Right ventricle myocardium inferior (tissue), 1 donor: ENCODE measurements at places on chromosomes 4 and X. TPM values are rescaled to one million over a fixed set of nuclear protein-coding genes. Genes with fewer than 3 reads are reported as not detected.

The RIPPLY1 gene
- not detected for total RNA-seq

The RNF128 gene
- 0.22 TPM for total RNA-seq

GRCh38 chrX:34848281-34848680 is 94.3 kb upstream of the FAM47B start:
- no peak for DNase-seq

DNA sequence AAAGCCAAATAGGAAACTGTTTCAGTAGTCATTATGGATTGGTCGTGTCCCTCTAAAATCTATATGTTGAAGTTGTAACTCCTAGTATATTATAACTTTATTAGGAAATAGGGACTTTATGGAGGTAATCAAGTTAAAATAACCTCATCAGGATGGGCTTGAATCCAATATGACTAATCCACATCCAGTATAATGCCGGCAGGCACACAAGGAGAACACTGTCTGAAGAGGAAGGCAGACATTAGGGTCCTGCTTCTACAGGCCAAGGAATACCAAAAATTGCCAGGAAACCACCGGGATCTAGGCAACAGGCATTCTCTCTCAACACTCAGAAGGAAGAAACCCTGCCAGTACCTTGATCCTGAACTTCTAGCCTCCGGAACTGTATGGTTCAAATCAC is 130.3 kb downstream of the ATP10D start:
- DNase-seq = no peak

The KIT gene
- 1.5 TPM for total RNA-seq

GRCh38 chrX:123964156-123964834 is 2.8 kb downstream of the STAG2 start:
- DNase-seq = no peak

DNA sequence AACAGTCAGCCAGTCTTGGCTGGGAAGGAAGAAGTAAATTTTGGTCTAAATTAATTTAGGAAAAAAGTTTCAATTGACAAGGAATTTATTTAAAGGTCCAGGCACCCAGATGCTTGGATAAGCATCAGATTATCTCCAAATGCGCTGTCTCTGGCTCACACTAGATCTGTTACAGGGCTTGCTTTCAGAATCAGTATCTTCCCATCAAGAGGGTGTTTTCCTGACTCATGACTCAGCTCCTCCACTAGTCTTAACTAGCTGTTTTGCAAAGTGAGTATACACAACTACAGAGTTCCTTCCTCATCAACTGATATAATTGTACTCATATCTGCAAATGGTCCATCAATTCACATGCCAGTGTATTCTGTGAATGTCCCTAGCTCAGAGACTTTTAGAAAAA is 482.1 kb upstream of the CPEB2 start:
- no peak for DNase-seq

GRCh38 chr4:7126981-7127380 is 59.1 kb upstream of the GRPEL1 start:
- no peak for DNase-seq

GRCh38 chr4:113756005-113756410 is 5.5 kb downstream of the CAMK2D start:
- DNase-seq = no peak

GRCh38 chrX:152138388-152138784 is at the start of gene MAGEA10:
Gene MAGEA10 (minus strand): TSS chrX:152138577. CDS start chrX:152135620, 2,957 bp downstream.
- DNase-seq = peak; percentile 61

The ALB gene
- not detected for total RNA-seq

The UGT2B11 gene
- total RNA-seq = not detected

- DNase-seq = peak; percentile 64
Measured at GRCh38 chr4:143302536-143302935, 34.1 kb upstream of the GAB1 start.

DNA sequence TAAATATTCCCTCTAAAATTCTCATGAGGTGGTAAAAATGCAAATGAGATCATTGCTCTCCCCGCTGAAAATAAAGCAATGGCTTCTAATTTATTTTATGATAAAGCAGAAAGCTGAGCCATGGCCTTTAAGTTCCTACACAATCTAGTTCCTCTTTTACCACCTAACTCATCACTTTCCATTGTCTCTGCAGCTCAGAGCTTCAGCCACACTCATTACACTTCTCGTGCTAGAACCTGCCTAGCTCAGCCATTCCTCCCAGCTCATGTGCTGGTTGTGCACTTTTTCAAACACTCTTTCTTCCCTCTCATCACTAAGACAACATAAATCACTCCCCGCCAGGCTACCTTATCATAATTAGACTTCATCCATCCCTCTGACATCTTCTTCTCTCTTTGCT is 1112.1 kb upstream of the PRKX start:
- no peak for DNase-seq

The CXCL13 gene
- not detected for total RNA-seq

GRCh38 chr4:30495251-30495650 is 224.9 kb upstream of the PCDH7 start:
- DNase-seq = no peak

- no peak for DNase-seq
Measured at GRCh38 chrX:26160301-26160700, at the start of gene MAGEB6B. Gene MAGEB6B (plus strand): TSS chrX:26160601. CDS start chrX:26160601, 0 bp downstream.

The KIF4A gene
- total RNA-seq = 0.84 TPM

DNA sequence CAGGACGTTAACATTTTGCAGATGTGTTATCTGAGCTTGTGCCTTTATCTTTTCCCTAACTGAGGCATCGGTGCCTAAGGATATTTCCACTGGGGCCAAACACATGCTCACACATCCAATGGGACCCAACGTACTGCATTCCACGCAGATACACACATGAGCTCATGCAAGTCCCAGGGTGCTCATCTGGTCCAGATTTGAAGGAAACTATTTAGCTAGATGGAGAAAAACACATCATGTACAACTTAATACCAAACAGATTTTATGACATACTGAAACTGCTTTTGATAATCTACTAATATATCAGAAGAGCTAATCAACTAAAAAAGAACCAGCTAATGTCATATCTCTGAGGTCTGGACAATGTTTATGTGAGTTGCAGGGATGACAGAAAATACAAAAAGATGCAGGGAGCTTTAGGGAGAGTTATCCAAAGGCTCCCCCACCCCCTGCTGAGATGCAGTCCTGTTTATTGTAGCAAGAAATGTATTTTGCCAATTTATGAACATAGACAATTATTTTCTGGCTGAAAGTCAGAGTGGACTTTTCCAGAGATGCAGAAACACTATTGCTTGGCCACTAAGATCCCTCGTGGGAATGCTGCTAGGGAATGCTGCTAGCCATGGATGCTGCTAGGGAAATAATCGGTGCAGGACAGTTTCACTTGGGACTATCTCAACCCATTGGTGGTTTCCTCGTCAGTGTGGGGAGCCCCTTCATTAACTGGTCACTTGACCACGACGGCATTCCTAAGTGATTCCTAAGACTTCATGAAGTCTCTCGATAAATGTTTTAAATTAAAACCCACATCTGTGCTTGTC is 172.8 kb downstream of the SMIM20 start:
- DNase-seq = no peak

The GRIA2 gene
- not detected for total RNA-seq

DNA sequence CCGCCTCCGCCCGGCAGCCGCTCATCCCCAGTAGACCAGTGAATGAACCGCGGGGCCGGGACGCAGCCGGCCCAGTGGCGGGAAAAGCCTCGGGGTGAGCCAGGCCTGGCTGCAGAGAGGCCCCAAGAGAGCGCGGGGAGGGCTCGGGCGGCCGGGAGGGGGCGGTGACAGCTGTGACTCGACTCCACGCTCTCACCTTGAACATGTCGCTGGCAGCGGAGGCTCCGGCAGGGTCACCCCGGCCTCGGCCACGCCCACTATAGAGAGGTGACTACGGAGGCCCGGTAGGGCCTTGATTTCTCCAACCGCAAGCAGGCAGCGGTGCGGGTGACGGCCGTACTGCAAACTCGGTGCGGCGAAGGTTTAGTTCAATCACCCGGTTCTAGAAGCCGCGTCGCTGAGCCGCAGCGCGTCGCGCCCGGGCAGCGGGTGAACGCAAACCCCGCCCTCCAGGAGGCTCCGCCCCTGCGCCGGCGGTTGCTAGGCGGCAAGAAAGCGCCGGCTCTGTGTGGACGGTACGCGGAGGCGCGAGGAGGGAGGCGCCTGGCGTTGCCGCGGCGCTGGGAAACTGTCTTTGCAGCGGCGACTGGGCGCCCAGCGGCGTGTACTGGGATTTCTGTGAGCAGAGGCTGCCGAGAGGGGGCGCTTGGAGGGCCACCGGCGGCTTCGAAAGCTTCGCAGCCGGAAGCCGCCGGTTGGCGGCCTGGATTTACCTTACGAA is at the start of the genes APOO and CXorf58:
Gene APOO, minus strand, starts transcription at position 441 of the 721 bp plus-strand sequence. Its CDS starts 236 bp downstream, at position 205.
Gene CXorf58, plus strand, starts transcription at position 509 of the 721 bp plus-strand sequence. CDS start 2,297 bp downstream, outside the sequence.
- DNase-seq = peak; percentile 96

DNA sequence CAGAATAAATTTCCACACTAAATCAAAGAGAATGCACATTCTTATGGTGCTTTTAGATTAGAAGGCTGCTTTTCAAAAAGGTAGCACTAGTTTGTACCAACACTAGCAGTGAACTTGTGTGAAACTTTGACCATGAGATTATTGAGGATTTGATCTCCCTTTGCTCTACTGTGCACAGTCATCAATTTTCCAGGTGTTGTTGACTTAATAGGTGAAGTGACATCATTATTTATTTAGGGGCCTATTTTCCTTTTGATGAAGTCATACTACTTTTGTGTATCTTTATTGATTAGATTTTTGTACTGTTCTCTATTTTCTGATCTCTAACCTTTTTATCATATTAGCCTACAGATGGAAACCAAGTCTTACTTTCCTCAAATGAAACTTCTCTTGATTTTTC is 507.9 kb upstream of the LCORL start:
- no peak for DNase-seq

DNA sequence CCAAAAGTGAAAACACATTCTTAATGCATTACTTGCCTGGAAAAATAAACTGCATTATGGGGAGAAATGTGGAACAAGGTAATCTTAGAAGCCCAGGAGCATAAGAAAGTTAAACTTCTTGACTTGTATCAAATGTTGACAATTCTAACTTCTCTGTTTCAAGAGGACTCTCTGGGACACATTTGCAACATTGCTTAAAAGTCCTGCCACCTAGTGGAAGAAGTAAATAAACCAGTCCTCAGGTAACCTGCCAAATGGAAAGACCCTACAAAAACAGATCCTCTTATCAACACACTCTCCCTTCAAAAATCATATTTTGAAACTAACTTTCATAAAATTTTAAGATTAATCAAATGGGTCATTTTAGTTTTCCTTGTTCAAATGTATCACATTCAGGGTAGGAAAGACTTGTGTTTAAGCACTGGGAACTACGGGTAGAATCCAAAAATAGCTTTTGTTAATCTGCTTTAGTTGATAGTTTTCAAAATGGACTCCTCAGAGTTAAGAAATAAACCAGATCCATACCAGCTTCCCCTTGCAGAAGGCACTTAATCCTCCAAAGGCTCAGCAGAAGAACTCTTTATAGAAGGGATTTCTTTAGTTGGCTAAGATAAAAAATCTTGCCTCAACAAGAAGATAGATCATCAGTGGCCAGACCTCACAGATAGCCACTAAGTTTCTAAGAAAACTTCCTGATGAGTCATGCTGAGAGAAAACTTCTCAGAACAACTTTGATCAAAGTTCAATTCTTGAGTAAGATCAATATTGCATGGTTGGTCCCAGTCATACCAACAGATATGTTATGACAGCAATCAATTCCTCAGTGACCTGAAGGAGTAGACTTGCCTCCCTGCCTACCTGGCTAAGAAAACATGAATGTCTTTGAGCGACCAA is 141.7 kb downstream of the HHIP start:
- DNase-seq = no peak

The RTL9 gene
- total RNA-seq = 0.38 TPM

The EGFL6 gene
- total RNA-seq = not detected
